Fibroblast of skin of back (primary cell): ENCODE measurements at places on chromosomes 1 and 21.

GRCh38 chr1:182786223-182786994, 3.2 kb upstream of the NPL start:
- peak; percentile 68 for DNase-seq

DNA sequence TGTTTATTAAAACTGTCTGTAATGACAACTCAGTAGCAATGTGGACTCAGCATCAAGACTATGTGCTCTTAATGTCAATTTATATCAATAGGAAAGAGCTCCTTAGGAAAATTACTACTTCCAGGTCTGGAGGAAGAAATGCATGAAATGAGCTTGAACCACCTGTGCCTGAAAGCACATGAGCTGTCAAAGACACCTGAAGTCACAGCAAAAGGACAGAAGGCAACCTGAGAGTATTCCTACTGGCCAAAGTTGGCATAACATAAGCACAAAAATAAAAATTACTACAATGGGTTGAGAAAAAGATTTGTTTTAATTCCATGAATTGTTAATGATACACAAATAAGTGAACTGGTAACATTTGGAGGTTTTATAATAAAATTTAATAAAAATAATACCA, 13.4 kb upstream of the KRTAP7-1 start:
- no peak for DNase-seq

DNA sequence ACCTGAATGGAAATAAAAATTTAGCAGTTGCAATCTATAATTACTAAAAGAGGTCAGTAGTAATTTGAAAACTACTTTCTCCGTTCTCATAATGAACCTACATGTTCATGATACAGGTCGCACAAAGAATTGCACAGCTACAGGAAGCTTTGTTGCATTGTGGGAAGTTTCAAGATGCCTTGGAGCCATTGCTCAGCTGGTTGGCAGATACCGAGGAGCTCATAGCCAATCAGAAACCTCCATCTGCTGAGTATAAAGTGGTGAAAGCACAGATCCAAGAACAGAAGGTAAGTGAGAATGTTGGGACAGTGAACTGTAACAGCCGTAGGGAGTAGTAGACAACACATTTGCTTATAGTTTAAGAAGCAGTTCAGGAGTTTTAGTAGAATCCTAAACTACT, 68.8 kb upstream of the BMP8A start:
- DNase-seq = no peak

- no peak for DNase-seq
Observed at GRCh38 chr1:182731852-182732575, 47.6 kb upstream of the RGS8 start.

- no peak for DNase-seq
Observed at GRCh38 chr1:9883585-9884449, 26.3 kb downstream of the CTNNBIP1 start.

DNA sequence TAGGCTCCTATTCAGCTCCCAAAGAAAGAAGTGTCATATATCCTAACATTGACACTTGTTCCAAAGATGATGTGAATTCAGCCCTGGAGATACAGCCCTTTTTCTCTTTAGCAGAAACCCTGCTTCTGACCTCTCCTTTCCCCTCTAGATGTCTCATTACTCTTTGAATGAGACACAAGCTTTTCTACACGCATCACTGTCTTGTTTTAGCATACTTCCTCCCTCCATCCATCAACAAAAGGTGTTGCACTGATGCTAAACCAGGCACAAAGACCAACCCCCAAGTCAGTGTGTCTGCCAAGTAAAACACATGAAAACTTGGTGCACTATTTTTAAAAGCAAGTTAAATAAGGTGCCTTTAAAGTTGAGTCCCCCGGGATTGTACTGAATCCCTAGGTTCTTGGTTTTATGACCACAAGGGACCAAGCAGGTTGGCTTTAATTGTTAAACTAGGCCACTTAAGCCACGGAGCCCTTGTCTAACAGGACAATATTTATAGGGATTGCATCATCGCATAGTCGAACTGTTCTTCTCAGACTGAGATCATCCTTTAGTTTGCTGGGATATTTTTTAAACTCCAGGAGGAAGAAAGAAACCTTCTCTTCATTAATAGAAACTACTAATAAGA, 101.0 kb upstream of the GUCA2B start:
- no peak for DNase-seq

- no peak for DNase-seq
Observed at GRCh38 chr1:35932158-35932636, 1.3 kb downstream of the AGO3 start.

- DNase-seq = no peak
Observed at GRCh38 chr1:112247961-112248360, 148.1 kb upstream of the CTTNBP2NL start.

DNA sequence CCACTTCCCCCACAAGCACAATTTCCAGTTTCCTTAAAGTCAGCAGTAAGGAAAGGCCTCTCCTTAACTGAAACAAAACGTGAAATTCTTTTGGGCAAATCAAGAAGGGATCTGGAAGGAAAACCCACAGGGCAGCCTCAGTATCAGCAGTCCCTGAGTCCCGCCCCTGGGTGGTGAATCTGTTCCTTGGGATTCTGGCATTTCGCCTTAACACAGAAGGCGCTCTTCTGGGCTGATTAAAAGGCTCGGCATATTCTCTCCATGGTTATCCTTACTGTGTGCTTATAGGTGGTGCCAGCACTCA, 12.2 kb upstream of the RAB4A start:
- peak; percentile 13 for DNase-seq

- DNase-seq = no peak
Observed at GRCh38 chr1:55368698-55369097, 153.5 kb upstream of the USP24 start.

- no peak for DNase-seq
Observed at GRCh38 chr1:111467865-111468716, 5.7 kb upstream of the C1orf162 start.

DNA sequence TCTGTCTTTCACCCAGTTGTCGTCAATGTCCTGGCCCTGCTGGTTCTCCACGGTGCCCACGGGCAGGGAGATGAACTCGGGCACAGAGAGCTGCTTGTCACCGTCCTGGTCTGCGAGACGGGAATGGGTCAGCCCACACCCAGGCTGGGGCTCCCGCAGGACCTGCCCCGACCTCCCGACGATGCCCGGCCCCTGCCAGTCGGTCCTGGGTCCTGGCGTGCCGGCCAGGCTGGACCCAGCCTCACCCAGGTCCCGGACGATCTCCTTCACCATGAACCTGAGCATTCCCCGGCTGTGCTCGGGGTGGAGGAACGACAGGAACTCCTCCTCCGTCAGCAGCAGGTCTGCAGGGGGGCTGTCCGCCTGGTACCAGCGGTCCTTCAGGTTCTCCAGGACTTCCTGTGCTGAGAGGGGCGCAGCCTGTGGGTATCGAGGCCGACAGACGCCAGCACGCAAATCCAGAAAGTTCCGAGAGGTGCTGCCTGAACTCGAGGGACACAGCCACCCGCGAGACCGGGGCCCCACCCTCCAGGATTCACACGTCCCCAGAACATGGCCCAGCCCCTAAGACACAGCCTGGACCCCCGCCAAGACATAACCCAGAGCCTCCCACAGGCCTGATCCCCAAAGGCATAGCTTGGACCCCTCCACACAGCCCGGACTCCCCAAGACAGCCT, 4.7 kb upstream of the TNFRSF4 start:
- DNase-seq = no peak

GRCh38 chr1:109864930-109865612, 45.6 kb upstream of the CSF1 start:
- peak; percentile 35 for DNase-seq

- DNase-seq = peak; percentile 48
Observed at GRCh38 chr21:39612233-39613040, at the start of gene B3GALT5. Gene B3GALT5 (plus strand): TSS chr21:39612940. CDS start chr21:39660560, 47,620 bp downstream.

DNA sequence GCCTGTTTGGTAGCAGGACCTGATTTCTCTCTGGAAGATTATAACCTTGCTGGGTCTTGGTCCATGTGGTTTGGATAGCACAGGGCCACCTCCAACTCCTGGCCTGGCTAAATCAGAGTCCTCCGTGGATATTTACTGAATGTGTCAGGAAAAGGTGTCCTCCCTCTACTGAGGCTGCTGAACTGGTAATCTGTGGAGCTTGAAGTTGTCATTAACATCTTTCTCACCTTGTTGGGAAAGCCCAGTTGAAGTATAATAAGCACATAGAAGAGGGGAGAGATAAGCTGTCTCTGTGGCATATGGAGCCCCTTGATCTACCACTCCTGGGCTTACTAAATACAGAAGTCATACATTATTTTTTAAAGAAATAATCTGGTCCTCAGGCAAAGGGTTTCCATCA, 294.3 kb upstream of the B3GALT2 start:
- DNase-seq = no peak

DNA sequence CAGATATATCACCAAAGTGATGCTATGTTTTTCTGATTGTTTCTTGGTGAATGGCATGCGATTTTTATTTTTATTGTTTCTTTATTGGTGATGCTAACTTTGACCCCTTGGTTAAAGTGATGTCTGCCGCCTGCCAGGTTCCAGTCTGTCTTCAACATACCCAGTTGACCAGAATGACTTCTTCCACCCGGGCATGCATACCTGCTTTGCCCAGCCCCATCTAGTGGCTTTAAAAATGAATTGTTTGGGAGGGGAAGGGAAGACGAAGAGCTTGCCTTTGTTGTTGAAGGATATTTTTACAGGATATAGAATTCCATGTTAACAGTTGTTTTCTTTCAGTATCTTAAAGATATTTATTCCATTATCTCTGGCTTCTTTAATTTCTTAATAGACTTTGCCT, 65.1 kb downstream of the ATG4C start:
- no peak for DNase-seq
